ENCODE measurements at places on chromosomes 2 and 18.

GRCh38 chr2:216426938-216427337 lies 14.7 kb downstream of the SMARCAL1 start:
- H3K27ac ChIP-seq, result no peak overlapping the region
- peaks cover 94% of the 10 kb centered on the region for H3K36me3 ChIP-seq
- no peak for DNase-seq
- no peak overlapping the region for H3K4me3 ChIP-seq

- H3K27ac ChIP-seq, result no peak overlapping the region
- H3K27me3 ChIP-seq, result peaks cover 54% of the 10 kb centered on the region
- peak overlapping the region; percentile 13 for H3K4me3 ChIP-seq
These were observed 39.6 kb downstream of the EN1 start for GRCh38 chr2:118807668-118808428.

DNA sequence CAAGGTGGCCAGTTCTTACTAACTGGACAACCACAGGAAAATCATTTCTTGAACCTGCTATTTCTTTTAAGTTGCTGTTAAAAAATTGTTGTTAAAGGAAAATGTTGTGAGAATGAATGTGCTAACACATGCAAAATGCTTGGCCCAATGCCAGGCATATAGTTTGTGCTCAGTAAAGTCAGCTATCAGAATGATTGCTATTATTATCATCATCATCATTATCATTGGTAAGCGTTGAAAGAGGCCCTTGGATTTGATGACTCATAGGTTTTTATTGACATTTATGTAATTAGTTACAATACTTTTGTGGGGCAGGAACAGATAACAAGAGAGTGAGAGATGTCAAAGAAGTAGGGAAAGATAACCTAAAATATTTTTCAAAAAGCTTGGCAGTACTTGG lies 394.2 kb upstream of the ZEB2 start:
- H3K36me3 ChIP-seq, result no peaks in the 10 kb centered on the region
- DNase-seq, result no peak
- H3K4me3 ChIP-seq, result no peak overlapping the region
- no peaks in the 10 kb centered on the region for H3K4me1 ChIP-seq
- H3K27me3 ChIP-seq, result no peaks in the 10 kb centered on the region

DNA sequence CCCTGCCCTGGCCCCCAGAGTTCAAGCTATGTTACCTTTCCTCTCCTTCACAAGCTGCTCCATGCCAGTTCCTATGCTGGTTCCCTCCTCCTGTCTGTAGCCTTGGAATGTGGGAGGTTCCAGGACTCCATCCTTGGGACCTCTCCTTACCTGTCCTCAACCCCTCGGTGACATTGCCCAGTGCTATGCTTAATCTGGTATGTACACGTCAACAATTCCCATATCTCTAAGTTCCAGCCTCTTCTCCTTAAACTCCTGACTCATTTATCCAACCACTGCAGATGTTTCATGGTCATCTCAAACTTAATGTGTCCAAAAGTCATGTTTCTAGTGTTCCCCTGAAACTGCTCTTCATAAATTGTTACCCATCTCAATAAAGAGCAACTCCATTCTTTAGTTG lies 160.8 kb downstream of the TNS1 start:
- no peaks in the 10 kb centered on the region for H3K27me3 ChIP-seq
- no peak for DNase-seq
- H3K36me3 ChIP-seq, result peaks cover 59% of the 10 kb centered on the region
- peaks cover 85% of the 10 kb centered on the region for H3K4me1 ChIP-seq
